Activated naive CD8-positive, alpha-beta T cell treated with anti-CD3 and anti-CD28 coated beads for 36 hours (primary cell): ENCODE measurements at places on chromosomes 16 and 17. TPM values are rescaled to one million over a fixed set of nuclear protein-coding genes. Genes with fewer than 3 reads are reported as not detected.

The KRT24 gene
- not detected for total RNA-seq

The CYGB gene
- total RNA-seq, result 0.62 TPM

The DNAJA3 gene
- total RNA-seq, result 107 TPM

The ABCA6 gene
- 0.23 TPM for total RNA-seq

The DNAH2 gene
- total RNA-seq, result 0.14 TPM

The GFER gene
- total RNA-seq, result 27.3 TPM

The KRT13 gene
- total RNA-seq, result not detected

The NHERF2 gene
- 3.7 TPM for total RNA-seq

The CACNA1H gene
- total RNA-seq, result 0.32 TPM

The NKD1 gene
- 0.87 TPM for total RNA-seq

The SRCIN1 gene
- total RNA-seq, result 0.42 TPM

The KRT27 gene
- total RNA-seq, result not detected

The SPATA22 gene
- 0.16 TPM for total RNA-seq

The CD7 gene
- total RNA-seq, result 291 TPM

The CBFA2T3 gene
- total RNA-seq, result 0.28 TPM

GRCh38 chr16:2822158-2822495 lies 5.1 kb downstream of the PRSS21 start:
- no peak for DNase-seq

- no peak for DNase-seq
Measured at GRCh38 chr16:71893888-71894228, 1.5 kb upstream of the IST1 start.

- no peak for DNase-seq
Measured at GRCh38 chr16:7027401-7027800, 305.2 kb upstream of the RBFOX1 start.

DNA sequence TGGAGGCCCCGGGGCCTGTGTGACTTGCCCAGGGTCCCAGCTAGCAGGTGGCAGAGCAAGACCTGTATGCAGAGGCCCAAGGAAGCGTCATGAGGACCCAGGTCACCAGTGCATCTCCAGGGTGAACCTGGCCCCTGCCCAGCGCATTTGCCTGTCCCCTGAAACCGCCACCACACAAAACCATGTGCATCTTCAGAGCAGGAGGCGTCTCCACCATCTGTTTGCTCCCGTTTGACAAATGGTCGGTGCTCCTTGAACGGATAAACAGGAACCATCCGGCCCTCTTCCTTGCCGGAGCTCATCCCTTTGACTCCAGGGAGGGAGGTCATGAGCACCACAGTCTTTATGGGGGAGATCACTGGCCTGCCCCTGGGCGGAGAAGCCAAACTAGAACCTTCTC lies 62.5 kb downstream of the JPH3 start:
- DNase-seq, result no peak

DNA sequence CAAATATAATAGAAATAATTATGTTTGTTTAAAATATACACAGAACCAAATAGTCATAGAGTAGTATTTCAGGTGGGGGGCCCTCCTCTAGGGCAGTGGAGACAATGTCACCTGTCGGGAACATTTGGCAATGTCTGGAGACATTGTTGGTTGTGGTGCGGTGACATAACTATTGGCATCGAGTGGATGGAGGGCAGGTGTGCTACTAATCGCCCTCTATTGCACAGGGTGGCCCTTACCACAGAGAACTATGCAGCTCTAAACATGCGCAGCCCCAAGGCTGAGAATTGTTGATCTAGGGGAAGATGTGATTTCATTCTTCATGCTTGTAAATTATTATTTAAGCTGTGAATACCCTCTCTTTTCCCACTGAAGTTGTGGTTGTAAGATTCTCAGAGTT lies 594.0 kb downstream of the WWOX start:
- no peak for DNase-seq

GRCh38 chr17:76923491-76923890 lies 55.3 kb downstream of the MGAT5B start:
- DNase-seq, result no peak

DNA sequence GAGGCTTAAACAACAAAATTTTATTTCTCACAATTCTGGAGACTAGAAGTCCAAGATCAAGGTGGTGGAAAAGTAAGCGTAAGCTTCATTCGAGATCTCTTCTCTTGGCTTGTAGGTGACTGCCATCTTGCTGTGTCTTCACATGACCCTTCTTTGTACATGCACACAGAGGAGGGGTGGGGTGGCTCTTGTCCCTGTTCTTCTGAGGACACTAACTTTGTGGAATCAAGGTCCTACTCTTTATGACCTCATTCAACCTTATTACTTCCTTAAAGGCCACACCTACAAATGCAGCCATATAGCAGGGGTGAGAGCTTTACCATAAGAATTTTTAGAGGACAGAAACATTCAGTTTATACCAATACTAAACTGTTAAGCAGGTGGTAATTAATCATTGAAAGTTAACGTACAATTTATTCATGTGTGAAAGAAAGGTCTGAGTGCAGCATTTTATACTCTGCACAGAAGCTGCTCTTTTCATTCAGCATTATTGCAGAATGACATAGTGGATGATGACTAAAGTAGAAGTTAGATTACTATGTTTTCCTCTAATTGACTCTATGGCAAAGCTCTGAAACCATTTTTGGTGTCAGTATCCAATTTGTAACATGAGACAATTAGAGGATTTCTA lies 139.9 kb upstream of the HLF start:
- DNase-seq, result no peak

DNA sequence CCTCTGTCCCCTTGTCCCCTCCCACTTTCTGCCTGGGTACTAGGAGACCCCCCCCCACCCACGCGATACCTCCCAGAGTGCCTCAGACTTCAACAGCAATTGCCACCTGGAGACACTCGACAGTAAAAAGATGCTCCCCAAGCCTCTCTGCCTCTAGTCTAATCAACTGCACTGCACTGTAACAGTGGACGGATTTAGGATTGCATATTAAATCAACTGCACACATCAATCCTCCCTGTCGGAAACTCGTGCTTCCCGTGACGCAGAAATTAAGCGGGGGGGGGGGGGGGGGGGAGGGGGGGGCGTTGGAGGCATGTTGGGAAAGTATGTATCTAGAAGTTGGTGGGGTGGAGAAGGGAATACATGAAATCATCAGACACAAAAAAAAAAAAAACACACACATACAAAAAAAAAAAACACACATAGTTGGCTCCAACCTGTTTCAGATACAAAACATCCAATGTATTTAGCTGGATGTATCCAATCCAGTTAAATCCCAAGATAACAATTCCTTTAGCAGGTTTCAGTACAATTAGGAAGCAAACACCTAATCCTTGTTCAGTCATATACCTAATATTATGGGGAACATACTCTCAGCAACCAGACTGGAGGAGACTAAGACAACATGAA lies 29.7 kb downstream of the FAM222B start:
- no peak for DNase-seq

DNA sequence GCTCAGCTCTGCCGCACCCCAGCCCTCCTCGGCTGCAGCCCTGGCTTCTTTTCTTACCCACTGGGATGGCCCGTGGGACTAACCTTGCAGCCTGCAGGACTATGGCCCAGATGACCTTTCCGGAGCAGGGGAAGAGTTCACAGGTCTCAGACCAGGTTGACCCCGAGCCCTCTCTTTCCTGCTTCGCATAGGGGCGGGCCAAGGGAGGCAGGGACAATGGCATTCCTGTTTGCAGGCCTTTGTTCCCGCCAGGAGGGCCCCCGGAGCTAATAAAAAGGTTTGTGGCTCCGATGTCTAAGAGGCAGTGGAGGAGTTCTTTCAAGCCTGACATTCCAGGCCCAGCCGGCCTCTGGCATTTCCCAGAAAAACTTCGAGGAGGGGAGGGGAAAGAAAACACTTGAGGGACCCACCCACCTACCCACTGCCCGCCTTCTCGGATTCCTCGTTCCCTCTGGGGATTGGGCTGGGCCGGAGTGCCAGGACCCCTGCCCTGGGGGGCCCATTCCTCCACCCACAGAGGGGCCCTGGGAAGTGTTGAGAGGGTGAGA lies 5.8 kb upstream of the SOCS3 start:
- DNase-seq, result no peak

- no peak for DNase-seq
Measured at GRCh38 chr16:3174618-3175148, 13.3 kb upstream of the OR1F1 start.

DNA sequence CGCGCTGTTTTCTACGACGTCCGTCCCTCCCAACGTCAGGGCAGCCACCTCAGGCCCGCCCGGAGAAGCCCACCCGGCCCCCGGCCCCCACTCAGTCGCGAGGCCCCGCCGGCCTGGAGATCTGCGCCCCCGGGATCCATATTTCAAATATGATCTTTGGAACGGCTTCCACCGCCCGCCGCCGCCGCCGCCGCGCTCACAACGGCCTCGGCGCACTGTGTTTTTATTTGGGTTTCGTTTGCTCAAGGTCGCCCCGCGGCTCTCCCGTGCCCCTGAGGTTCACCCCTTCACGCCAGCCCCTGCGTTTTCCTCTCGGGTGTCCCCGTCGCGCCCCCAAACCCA lies 4.2 kb upstream of the CBX4 start:
- no peak for DNase-seq

- DNase-seq, result no peak
Measured at GRCh38 chr16:73418691-73419090, 370.8 kb upstream of the ZFHX3 start.

GRCh38 chr17:30927756-30928155 lies 6.0 kb downstream of the ADAP2 start:
- DNase-seq, result no peak
